ENCODE measurements at places on chromosomes 6 and 20.

GRCh38 chr20:35669681-35670080 lies 5.0 kb upstream of the CPNE1 start:
- DNase-seq = no peak

- no peak for DNase-seq
Measured at GRCh38 chr6:69866351-69866769, at the start of gene COL19A1. Gene COL19A1, plus strand, starts transcription at chr6:69866556. Its CDS starts 13,012 bp downstream, at chr6:69879568.

GRCh38 chr6:113524826-113525225 lies 332.3 kb upstream of the MARCKS start:
- no peak for DNase-seq

DNA sequence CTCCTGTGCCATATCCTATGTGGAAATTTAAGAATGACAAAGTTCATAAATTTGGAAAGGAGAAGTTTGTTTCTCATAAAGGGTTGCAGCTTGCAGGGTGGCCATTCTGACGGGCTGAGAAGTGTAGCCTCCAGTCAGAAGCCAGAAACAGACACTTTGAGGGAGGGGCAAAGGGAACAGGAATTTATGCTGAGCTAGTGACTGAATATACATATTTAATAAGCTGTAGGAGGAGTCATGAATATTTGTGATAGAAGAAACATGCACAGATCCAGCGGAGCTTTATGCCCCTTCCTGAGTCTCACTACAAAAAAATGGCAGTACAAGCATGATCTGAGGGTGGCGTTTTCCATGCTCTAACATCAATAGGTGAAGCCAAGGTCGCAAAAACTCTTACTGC lies 798.3 kb downstream of the KIF16B start:
- DNase-seq = no peak

- DNase-seq = no peak
Measured at GRCh38 chr20:53801609-53802370, 208.2 kb upstream of the ZNF217 start.

GRCh38 chr6:741410-742339 lies 48.7 kb upstream of the EXOC2 start:
- no peak for DNase-seq

DNA sequence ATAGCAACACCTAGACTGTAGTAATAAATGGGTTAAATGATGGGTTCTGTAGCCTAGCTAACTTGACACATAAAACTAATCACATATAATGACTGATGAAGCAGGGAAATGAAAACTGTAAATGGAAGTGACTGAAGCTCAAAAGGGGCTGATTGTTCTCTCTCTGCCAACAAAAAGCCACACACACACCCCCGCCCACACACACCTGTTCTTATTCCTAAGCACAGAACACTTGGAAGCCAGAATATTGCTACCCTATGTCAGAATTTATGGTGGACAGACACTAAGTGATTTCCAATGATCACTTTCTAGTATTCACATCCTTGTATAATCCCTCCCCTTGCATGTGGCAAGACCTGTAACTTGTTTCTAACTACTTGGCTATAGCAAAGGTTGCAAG lies 603.5 kb downstream of the UTRN start:
- DNase-seq = no peak

DNA sequence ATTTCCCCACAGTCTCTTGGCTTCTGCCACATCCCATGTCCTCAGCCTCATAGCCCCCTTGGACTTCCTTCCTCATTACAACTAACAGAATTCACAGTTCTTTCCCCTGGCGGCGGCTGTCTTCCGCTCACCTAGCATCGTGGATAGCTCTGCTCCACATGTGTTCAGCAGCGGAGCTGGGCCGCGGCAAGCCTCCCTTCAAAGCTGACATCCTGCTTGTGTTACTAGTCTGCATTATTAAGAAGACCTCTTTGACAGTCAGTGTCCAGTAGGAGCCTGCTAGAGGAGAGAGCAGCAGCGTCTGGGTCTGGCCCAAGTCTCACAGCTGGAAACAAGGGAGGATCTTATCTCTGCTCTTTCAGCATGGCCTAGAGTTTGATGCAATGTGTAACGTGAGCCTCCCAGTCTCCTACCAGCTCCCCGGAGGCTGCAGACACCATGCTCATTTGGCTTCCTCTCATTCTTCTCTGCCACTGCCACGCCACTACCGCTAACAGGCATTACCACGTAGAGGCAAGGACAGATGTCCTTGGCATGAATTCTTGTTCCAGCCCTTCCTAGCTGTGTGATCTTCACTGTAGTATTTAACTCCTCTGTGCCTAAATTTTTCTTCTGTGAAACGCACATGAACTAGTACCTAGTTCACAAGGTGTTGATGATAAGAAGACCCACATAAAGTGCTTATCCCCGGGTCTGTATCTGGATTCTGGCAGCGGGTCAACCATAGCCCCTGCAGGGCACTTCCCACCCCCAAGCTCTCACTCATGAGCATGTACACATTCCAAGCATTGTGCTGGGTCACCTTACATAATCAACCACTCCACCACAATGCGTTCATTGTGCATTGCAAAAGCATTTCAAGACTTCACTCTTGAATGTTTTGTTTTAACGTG lies 107.1 kb upstream of the BACH2 start:
- DNase-seq = peak; percentile 63

- DNase-seq = no peak
Measured at GRCh38 chr6:20665290-20665689, 131.0 kb downstream of the CDKAL1 start.

GRCh38 chr6:40482532-40482931 lies 104.6 kb downstream of the LRFN2 start:
- no peak for DNase-seq

DNA sequence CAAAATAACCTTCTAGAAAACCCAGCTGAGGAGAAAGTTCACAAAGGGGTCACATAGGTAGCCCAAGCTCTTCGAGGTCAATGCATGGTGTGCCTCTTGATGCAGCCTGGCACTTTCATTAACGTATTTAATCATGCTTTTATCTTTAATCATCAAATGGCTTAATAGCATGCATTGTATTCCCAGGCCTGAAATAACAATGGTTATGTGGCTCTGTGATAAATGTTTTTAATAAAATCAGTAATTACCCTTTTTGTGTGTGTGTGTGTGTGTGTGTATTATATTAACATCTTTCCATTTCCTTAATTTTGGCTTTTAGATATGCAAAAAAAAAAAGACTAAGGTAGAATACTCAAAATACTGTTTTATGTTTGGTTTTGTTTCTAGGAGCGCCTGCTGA lies 681.8 kb downstream of the PTPRT start:
- no peak for DNase-seq

- DNase-seq = no peak
Measured at GRCh38 chr6:147738516-147739162, 230.1 kb downstream of the SAMD5 start.

- DNase-seq = no peak
Measured at GRCh38 chr6:137019476-137020272, 25.1 kb downstream of the IL20RA start.

DNA sequence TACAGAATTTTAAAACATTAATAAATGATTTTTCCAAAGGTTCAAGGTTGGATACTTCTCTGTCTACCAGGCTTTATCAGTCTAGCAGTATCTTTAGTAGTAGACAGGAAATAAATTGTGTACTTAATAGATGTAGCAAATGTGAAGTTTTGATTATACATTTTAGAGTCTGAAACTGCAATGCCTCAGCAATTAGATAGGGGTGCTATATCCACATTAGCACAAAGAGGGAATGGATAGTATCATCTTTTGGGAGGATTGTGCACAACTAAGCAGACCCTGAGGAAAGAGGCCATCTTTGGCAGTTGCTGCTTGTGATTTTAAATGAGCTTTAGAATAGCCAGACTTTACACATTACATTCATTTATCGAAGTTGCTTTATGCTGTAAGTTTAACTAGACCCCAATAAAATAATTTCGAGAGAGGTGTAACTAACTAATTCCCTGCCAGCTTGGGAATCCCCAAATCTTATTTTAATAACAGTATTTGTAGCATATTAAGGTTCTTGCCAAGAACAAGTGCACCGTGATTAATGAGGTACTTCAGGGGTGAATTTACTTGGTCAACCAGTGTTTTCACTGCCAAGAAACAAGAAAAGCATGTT lies 2.8 kb downstream of the KCNQ5 start:
- DNase-seq = no peak

- no peak for DNase-seq
Measured at GRCh38 chr6:143200167-143200770, 139.6 kb downstream of the AIG1 start.

DNA sequence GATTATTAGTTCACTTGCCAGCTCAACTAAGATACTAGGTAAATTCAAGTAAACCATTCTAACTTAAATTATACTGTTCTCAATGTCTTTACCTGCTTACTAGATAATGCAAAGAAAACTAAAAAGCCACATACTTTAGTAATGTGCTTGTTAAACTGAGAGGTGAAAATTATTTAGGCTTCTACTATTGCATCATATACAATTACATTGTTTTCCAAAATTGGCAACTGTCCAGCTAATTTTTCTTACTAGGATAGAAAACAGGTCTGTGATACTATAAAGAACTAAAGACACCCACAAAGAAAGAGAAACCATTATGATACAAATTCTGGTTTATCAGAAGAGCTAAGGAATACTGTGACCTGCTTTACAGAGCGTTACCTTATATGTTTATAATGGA lies 45.6 kb upstream of the ALDH8A1 start:
- DNase-seq = no peak

DNA sequence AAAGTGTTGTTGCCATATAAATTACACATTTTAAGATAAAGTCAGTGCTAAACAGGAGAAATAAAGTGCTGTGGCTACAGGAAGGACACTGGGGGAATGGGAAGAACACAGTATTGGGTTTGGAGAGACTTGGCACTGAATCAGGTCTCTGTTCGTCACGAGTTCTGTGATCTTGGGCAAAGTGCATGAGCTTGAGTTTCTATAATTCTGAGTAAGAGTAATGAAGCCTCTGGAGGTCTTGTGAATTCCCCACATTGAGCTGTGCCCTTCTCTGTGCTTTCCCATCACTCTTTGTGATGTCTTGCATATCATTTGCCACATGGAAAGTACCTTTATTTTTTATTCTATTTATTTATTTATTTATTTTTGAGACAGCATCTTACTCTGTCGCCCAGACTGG lies 16.8 kb upstream of the EEF1A1 start:
- no peak for DNase-seq

- no peak for DNase-seq
Measured at GRCh38 chr6:153804755-153805330, 234.2 kb upstream of the OPRM1 start.

DNA sequence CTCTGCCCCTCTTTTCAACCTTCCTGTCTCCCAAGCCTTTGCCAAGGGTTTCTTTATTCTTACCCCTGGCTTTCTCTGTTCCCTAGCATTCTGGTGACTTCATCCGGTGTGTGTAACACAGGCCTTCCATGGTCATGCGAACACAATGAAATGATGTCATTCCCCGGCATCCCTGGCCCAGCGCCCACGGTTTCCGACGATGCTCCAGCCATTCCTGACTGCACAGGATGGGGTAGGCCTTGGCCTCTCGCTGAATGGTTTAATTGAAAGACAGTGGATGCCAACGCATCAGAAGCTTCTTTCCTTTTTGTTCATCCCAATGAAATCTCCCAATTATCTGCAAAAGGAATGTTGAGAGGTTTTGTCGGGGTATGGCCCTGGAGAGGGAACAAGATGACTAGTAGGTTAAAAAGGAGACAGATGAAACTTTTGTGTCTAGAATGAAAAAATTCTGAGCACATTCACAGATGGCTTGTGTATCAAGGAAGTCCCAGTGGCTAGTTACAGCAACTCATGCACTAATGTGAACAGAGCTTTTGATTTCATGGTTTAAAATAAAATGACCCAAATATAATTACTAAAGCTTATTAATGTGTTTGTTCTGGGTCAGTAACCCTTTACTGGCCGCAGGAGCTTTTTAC lies 655.0 kb downstream of the QKI start:
- no peak for DNase-seq

DNA sequence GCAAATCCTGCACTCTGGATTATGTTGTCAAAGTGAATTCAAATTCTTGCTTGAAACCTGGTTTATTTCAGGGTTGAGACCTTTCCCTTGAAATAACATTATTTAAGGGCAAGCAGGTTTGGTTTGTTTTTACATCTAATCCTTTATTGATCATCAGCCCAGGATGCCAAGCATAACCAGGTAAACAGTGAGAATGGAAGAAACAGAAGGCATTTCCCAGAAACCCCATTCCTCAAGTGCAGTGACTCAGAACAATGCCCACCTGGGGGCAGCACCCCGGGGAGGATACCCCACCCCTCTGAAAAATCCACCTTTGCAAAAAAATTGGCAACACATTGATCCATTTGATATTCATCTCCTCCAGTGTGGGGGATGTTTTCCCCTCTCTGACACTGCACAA lies 32.5 kb downstream of the POFUT1 start:
- DNase-seq = no peak

DNA sequence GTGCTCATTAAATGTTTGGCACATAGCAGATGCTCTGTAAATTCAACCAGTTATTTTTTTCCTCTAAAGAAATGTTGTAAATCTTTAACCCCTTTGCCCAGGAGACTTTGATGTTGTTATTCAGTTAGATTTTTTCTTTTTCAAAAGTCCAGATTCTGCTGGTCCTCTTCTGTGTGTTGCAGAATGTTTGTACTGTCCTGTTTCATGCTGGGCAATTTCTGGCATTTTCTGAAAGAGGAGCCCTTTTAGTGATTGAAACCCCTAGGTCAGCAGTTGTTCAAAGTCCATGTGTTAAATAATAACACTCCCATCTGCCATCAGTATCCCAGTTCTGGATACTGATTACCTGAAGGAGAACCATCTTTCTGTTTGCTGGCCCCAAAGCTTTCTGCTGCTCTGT lies 1.3 kb upstream of the SLC17A1 start:
- DNase-seq = no peak

- no peak for DNase-seq
Measured at GRCh38 chr6:111173341-111173740, 86.0 kb downstream of the SLC16A10 start.

- DNase-seq = peak; percentile 3
Measured at GRCh38 chr6:127641905-127642304, 64.9 kb downstream of the C6orf58 start.

DNA sequence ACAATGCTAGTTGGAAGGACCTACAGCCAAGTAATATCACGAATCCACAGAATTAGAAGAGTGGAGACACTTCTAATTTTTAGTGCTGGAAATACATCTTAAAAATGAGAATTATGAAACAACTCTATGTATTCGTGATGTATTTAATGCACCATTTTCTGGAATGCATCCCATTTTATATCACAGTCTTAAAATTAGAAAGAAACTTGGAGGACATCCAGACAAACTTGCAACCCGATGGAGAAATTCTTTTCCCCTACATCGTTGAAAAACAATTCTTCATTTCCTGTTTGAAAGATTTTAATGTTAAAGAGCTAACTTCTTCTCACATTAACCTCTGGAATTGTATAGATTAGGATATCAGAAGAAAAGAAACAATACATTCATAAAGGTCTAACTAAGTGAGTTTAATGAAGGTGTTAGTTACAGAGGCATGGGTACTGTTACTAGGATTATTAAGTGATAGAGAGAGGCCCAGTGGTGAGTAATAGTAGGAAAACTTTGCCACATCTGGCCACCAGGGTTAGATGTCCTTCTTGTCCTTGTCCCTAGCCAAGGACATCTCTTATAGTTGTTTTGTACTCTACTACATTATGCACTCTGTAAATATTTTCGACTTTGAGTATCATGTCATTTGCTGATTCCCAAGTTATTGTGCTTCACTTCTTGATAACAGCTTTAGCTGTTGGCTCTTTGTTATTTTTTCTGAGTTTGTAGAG lies 502.4 kb upstream of the PTCHD4 start:
- DNase-seq = no peak
